Activated T-cell treated with anti-CD3 and anti-CD28 coated beads, Interleukin-2, amount 50 U/mL, for 24 hours (primary cell): ENCODE measurements at places on chromosomes 1 and 21.
A peak's percentile ranks its signal among the peaks of the same experiment; 100 is the strongest.

- peak; percentile 50 for DNase-seq
Observed at GRCh38 chr1:231612393-231613089, 14.0 kb upstream of the DISC1 start.

- DNase-seq: no peak
Observed at GRCh38 chr1:24465099-24465498, 37.5 kb upstream of the RCAN3 start.

DNA sequence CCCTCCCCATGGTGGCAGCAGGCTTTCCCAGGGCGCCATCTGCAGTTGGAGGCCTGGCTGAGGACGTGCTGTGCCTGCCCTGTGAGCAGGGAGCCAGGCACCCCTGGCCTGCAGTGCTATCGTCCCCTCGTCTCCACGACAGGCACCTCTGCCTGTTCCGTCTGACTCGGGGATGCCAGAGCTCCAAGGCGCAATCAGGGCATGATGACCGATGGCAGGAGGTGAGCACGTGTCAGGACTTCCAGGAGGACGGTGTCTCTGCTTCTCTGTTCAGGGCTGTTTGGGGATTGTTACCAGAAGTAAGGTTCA lies 125.2 kb downstream of the PCBP3 start:
- DNase-seq: peak; percentile 59

DNA sequence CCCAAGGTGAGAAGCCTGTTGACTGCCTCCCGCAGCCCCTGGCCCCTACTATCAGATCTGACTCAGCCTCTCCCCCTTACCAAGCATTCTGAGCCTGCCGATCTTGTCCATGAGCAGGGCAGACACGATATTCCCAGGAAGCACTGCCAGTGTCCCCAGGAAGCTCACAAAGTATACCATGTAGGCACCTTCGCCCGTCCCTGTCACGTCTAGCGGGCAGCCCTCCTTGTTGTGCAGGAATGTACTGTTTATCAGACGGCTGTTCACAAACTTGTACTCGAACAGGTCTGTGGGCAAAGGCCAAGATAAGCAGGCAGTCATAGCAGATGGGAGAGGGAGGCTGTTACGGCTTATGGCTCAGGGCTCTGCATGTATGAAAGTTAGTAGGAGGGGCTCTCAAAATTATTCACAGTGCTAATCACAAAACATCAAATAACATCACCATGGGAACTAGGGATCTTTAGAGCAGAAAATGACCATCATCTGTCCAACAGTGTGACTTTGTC lies 7.3 kb downstream of the BOLA1 start:
- no peak for DNase-seq

GRCh38 chr1:28395181-28395580 lies 25.6 kb downstream of the PHACTR4 start:
- no peak for DNase-seq

DNA sequence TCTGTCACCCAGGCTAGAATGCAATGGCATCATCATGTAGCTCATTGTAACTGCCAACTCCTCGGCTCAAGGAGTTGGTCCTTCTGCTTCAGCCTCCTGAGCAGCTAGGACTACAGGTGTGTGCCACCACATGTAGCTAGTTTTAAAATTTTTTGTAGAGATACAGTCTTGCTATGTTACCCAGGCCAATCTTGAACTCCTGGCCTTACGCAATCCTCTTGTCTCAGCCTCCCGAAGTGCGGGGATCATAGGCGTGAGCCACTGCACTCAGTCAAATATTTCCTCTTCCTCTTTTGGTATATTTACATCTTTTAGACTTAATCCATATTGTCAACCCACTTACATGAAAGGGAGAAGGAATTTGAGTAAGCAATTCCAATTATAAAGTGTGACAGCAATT lies 121.1 kb downstream of the EVI5 start:
- DNase-seq: no peak

- no peak for DNase-seq
Observed at GRCh38 chr1:209809611-209810010, 3.7 kb upstream of the IRF6 start.

DNA sequence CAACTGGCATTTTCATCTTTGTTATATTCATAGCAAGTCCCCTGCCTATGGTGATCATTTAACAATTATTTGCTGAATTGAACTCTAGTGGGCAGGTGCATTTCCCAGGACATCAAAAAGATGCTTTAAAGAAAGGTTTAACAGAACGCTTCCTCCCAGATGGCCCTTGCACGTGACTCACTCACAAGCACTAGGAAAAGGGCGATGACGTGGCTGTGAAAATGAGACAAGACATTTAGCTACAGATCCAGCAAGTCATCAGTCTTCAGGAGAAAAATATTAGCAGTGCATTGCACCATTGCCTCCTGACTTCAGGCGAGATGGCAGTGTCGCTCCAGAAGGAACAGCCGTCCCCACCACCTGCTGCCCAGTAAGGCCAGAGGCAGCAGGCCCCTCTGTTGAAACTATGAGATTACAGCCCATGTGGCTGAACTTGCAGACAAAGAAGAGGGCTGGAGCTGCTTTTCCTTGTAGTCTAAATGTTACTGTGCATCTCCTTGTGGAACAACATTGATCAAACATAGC lies 37.2 kb downstream of the DSCAM start:
- DNase-seq: no peak

GRCh38 chr1:230263568-230264195 lies 162.4 kb downstream of the PGBD5 start:
- no peak for DNase-seq

- DNase-seq: no peak
Observed at GRCh38 chr1:23543707-23544443, 12.8 kb upstream of the E2F2 start.

DNA sequence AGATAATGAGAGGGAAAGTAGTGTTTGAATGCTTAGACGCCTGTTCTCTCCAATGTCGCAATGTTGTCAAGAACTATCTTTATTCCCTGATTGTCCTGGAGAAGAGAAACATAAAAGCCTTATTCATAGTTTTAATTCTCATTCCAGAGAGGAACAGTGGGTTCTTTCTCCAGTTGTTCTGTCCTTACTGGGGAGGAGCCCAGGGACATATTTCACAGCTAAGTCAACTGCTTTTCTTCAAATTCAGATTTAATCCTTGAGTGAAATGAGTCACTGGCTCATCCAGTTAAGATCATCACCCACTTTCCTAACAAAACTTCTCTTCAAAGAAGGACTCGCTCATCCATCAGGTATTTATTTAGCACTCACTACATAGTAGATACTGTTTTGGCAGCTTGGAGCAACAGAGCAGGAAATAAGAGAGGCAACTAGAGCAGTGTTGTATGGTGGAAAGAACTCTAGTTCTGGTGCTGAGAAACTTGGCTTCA lies 365.7 kb upstream of the USP24 start:
- DNase-seq: no peak

GRCh38 chr1:247297263-247298123 lies 34.2 kb downstream of the ZNF496 start:
- no peak for DNase-seq

GRCh38 chr1:228005511-228006033 lies 1.2 kb upstream of the WNT3A start:
- peak; percentile 29 for DNase-seq

GRCh38 chr1:185343306-185343705 lies 26.3 kb upstream of the IVNS1ABP start:
- DNase-seq: no peak

DNA sequence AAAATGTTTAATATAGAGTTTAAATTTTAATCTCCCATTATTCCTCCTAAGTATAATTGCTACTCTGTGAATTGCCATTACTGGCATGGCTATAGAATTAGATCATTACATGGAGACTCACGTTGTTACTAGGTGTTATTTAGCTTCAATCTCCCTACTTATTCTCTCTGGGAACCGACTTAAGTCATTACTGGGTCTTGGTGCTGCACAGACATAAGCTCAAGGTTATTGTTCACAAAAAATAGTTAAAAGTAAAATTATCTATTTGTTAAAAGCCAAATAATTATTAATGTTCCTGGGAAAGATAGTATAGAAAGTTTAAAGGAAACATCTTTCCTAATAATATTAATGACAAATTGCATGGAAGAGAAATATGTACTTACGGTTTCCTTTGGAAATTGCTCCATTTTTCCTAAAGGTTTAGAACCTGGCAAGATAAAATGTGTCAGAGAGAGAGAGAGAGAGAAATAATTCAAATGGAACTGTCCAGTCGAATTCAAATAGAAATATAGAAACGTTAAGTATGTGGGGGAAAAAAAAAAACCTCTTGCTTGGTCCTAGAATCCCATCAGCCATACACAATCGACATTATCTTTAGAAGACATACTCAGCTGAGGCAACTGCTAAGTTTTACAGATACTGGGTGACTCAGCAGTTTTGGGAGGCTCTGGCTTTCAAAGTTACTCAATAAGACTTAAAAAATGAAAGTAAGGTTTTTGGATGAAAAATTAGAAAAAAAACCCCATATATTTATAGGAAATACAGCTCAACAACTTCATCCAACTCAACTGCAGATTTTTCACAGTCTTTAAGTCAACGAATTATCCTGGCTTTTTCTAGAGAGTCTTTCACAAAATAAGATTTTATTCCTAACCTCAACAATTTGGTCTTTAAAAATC lies at the start of gene SPTA1:
SPTA1 (minus strand) TSS at position 605 of the 899 bp plus-strand sequence; CDS start at position 407, 198 bp downstream.
- DNase-seq: no peak

DNA sequence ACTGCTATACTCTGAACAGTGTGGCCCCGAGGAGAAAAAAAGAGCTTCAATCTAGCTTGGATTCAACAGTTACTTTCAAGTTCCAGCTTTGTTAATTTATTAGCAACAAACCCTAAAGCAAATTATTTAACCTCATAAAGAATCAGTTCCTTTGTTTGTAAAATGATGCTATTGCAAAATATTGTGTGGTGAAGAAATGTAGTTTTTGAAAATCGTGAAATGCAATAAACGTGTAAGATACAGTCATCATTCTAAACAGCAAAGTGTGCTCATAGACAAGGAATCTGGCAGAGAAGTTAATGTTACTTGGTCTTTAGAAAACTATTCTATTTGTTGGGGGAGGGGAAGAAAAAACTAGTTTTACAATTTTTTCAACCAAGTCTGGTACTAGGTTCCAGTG lies 297.6 kb upstream of the ADGRL4 start:
- no peak for DNase-seq

DNA sequence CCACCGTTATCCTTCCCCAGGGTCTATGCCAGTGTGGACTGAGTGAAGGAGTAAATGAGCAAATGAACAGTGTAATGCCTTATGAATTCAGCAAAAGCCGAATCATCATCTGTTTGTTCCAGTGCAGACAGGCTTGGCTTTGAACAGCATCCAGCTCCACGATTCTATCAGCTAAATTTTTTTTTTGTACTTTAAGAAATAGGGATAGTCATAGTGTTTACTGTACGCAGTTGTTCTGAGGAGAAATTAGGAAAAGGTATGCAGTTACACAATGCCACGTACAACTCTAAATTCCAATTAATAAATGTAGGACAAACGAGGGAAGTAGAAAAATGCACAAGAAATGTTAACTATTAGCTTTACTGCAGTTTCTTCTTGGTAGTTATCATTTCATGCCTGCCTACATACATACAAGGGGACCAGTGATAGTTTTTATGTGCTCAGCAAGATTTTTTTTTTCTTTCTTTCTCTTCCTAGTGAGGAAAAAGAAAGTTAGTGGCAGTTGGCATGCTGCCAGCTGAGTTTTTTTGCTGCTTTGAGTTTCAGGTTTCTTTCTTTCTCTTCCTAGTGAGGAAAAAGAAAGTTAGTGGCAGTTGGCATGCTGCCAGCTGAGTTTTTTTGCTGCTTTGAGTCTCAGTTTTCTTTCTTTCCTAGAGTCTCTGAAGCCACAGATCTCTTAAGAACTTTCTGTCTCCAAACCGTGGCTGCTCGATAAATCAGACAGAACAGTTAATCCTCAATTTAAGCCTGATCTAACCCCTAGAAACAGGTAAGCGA lies at the start of gene IFI44L:
IFI44L (plus strand) TSS at position 646 of the 777 bp plus-strand sequence. CDS start 7,468 bp downstream, outside the sequence.
- peak; percentile 68 for DNase-seq

- DNase-seq: no peak
Observed at GRCh38 chr1:27658951-27659496, 13.0 kb downstream of the IFI6 start.
